ENCODE measurements at places on chromosomes 11 and 22.

GRCh38 chr11:115980337-115981103 is 476.3 kb upstream of the CADM1 start:
- DNase-seq = no peak

DNA sequence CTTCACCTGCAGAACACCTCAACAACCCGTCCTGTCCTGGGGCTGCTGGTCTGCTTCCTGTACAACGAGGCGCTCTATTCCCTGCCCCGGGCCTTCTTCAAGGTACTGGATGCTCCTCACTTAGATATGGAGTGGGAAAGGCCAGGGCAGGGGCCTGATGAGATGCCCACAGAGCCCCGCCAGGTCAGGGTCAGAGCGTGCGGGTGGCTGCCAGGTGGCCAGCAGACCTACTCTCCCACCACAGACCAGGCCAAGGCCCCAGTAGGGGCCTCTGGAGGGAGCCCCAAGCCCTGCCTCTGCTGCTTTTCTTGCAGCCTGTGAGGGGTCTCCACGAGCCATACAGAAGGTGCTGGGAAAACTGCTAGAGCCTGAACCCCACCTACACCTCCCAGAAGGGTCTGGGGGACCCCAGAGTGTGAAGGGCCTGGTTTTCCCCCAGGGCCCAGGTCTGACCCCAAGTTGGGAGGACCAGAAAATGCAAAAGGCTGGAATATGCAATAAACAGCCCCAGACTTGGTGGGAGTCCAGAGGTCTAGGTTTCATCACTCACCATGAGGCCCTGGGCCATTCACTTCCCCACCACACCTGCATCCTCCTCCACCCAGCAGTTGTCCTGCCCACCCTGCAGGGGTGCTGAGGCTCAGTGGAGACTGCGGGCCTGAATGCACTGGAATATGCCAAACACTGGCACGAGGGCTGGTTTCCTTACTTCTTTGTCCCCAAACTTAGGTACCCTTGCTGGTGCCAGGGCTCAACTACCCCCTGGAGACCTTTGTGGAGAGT is 14.7 kb downstream of the ZDHHC24 start:
- no peak for DNase-seq

DNA sequence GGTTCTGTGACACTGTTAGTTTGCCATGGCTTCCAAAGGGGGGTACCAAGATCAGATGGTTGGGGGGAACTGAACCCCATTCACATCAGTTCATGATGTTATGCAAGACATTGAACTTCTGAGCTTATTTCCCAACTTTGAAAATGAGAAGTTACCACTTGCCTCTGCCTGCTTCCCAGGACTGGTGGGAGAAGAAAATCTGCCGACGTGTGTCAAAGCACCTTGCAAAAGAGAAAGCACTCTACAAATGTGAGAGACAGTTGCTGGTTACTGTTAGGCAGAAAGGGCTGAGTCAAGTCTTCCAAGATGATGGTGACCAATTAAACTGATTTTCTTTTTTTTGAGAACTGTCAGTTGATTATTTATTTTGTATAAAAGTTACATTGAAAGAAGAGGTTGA is 45.6 kb downstream of the SMCO4 start:
- DNase-seq = no peak

DNA sequence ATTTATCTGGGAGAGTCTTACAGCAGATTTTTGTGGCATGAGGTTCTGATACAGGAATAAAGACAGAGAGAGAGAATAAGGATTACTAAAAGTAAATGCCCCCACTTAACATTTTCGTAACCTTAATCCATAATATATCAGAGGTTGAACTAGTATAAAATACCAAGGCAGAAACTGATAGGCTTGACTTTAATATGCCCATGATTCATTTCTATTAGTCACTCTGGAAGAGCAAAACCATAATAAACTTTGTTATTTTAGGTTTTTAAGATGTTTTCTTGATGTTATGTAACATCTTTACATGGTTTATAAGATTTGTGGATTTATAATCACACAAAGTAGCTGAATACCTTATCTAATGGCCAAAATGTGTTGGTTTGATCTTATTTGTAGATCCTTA is 19.1 kb downstream of the GUCY1A2 start:
- no peak for DNase-seq

GRCh38 chr11:110098645-110099044 is 5.5 kb downstream of the ZC3H12C start:
- DNase-seq = no peak

- DNase-seq = no peak
These were observed 146.9 kb downstream of the ATXN10 start for GRCh38 chr22:45818424-45819085.

DNA sequence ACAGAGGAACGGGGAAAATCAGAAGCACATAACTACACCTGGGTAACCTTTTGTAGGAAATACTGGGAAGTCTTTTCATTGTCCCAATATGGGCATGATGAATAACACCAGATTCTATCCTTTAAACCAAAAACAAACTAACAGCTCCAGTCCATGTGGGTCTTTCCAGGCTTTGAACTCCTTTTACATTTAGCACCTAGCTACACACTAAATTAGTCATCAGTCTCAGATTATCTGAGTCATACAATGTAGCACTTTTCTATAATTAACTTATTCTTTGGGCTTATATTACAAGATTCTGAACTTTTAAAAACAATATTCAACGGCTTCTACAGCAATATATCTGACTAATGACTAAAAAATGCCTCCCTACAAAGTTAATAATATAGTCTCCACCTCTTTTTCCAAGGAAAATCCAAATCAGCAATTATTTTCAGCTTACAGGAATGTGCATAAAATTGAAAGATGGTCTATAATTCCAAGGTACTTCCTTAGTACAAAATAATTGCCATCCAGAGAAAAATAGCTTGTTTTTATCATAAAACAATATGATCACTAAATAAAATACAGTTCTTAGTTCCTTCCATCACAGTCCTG is 26.3 kb downstream of the STK33 start:
- DNase-seq = no peak

DNA sequence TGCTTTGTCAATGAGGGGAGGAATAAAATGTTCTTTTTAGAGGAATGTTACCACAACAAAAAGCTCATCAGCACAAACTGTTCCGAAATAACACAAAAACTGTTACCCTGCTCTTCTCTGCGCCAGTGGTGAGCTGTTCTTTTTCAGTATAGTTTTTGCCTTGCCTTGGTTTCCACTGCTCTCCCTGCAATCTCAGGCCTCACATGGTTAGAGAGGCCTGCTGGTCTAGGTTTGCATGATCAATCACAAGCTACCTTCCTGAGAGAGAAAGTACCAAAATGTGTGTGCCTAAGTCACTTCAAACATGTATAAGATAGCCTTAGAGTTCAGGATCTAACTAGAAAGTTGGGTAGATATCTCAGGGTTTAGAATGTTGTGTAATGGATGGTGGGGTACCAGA is 114.6 kb downstream of the STIM1 start:
- DNase-seq = no peak
